HCT116 (cell line): ENCODE measurements at places on chromosomes 5 and 9. TPM values are rescaled to one million over a fixed set of nuclear protein-coding genes. Genes with fewer than 3 reads are reported as not detected.

- no peak for DNase-seq
These were observed 45.0 kb upstream of the LRRTM2 start for GRCh38 chr5:138920181-138920580.

DNA sequence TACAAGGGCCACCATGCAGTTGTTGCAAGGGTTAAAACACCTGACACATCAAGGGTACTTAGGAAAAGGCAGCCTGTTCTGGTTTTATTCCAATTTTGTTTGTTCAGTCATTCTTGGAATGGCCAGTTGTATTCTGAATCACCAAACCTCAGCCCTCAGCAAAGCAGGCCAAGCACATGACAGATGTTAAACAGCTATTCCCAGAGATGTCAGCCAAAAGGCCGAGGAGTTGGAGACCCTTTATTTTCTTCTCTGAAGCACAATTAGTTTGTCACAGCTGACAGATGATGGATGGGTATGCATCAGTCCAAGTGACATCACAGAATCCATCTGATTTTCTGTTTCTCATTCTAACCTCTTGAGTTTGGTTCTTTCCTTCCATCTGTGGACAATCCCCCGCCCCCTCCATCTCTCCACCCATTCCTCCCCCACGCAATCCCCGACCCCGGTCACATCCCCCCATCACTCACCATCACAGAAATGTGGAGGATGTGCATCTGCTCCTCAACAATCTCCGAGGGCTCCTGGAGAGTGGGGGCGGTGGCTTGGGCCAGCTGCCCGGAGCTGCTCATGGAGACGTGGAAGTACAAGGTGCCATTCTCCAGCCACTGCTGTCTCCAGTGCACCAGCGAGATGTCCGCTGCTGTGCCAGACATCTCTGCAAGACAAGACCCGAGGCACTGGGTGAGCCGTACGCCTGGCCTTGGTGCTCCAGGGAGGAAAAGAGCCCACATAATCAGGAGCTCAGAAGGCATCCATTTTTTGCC, 123.8 kb downstream of the ASTN2 start:
- DNase-seq = no peak

DNA sequence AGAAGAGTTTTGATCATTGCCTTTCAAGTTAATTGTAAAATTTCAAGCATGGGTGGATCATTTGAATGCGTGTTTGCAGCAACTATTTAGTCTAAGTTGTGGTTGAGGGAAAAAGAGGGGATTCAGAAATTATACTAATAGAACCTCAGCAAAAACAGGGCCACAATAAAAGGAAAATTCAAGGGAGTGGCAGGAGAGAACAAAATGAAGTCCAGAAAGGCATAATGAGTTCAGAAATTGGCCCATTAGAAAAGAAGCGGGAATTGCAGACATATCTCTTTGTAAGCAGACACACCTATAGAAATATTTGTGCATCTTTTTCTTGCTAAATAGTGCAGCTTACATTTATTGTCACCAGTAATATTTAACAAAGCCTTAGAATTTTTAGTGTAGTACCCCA, 960.0 kb downstream of the CDH12 start:
- DNase-seq = no peak

DNA sequence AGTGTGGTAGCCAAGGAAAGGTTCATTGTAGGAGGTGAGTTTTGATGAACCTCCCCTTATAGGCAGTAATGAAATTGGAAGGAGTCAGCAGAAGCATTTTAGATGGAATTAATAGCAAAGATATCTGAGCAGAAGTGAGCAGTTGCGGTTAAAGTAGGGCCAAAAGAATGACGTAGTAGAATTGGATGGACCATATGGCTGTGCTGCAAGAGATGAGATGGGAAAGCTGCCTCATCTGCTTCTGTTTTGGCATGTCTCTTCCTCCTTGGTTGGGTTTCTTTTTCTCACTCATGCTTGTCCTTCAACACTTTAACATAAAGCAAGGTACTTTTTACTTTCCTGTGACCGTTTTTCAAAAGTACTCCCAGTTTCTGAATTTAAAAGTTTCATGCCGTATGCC, 55.8 kb downstream of the AQP7 start:
- no peak for DNase-seq

DNA sequence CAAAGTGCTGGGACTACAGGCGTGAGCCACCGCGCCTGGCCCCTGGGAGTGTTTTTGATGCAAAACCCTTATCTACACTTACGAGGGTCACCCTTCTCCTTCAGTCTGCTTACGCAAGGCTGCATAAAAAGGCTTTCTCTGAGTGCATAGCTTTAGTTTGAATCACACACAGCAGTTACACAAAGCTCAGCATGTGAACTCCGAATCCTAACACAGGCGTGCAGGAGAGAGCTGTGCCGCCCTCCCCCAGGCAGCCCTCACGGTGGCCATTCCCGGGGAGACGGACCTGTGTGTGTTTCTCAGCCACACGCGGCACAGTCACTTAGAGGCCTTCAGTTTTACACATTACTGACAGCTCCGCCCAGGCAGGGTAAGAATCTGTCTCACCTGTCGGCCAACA, 26.7 kb downstream of the EXD3 start:
- no peak for DNase-seq

- DNase-seq = no peak
These were observed 157.5 kb downstream of the MACROH2A1 start for GRCh38 chr5:135241536-135241935.

GRCh38 chr5:32678472-32678871, 32.6 kb upstream of the NPR3 start:
- no peak for DNase-seq

DNA sequence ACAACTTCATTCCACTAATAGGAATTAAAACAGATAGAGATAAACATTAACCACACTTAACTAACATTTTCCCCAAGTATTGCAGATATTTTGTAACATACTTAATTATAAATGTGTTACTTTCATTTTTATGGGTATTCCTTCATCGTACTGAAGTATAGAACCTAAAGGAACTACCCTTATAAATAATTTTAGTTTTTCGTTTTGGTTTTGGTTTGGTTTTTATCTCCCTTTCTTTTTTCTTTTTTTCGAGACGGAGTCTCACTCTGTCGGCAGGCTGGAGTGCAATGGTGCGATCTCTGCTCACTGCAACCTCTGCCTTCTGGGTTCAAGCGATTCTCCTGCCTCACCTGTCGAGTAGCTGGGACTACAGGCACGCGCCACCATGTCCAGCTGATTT, 60.1 kb upstream of the LMNB1 start:
- DNase-seq = no peak

DNA sequence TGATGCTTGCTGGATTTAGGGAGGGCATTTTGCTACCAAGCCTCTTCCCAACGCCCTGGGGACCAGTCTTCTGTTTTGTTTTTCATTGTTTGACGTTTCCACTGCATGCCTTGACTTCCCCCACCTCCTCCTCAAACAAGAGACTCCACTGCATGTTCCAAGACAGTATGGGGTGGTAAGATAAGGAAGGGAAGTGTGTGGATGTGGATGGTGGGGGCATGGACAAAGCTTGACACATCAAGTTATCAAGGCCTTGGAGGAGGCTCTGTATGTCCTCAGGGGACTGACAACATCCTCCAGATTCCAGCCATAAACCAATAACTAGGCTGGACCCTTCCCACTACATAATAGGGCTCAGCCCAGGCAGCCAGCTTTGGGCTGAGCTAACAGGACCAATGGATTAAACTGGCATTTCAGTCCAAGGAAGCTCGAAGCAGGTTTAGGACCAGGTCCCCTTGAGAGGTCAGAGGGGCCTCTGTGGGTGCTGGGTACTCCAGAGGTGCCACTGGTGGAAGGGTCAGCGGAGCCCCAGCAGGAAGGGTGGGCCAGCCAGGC, 23.0 kb downstream of the PCDHGC5 start:
- DNase-seq = no peak

GRCh38 chr5:74543162-74543995, 97.1 kb downstream of the ENC1 start:
- DNase-seq = peak; percentile 82

HRH2 gene
- 0.12 TPM for total RNA-seq

DNAJB5 gene
- total RNA-seq = 3.6 TPM

CDC20B gene
- not detected for total RNA-seq

PCYOX1L gene
- total RNA-seq = 15.9 TPM

ARAP3 gene
- 15.1 TPM for total RNA-seq

FABP6 gene
- 8.5 TPM for total RNA-seq

SIMC1 gene
- total RNA-seq = 19.7 TPM

QRFP gene
- not detected for total RNA-seq

ZNF300 gene
- total RNA-seq = 0.05 TPM
